ENCODE measurements at places on chromosomes 16 and 17.

GRCh38 chr16:19292186-19292585 is 6.7 kb downstream of the CLEC19A start:
- DNase-seq: no peak

- no peak for DNase-seq
These were observed 33.2 kb downstream of the VPS35L start for GRCh38 chr16:19588661-19589060.

DNA sequence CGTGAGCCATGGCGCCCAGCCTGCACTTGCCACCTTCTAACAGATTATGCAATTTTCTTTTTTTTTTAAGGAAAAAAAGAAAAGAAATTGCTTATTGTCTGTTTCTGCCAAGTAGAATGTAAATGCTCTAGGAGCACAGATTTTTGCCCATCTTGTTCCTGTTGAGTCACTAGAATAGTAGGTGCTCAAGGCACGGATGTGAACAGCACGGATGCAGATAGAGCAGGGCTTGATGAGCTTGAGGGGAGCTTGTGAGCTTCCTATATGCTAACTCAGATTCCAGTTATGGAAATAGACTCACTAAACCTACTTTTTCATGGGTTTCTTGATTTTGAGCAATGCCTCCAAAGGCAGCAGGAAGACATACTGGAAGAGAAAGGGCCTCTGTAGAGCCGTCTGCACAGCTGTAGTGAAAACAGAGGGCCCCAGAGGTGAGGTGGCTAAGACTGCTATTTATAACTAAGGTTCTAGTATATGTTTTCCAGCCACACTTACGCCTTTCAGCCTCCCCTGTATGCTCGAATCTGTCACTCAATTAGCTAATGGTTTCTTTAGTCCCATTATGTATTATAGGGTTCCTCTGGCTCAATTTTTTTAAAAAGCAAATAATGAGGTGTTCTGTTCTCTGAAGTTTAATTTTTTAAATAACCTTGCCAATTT is 72.8 kb downstream of the WWP2 start:
- no peak for DNase-seq

DNA sequence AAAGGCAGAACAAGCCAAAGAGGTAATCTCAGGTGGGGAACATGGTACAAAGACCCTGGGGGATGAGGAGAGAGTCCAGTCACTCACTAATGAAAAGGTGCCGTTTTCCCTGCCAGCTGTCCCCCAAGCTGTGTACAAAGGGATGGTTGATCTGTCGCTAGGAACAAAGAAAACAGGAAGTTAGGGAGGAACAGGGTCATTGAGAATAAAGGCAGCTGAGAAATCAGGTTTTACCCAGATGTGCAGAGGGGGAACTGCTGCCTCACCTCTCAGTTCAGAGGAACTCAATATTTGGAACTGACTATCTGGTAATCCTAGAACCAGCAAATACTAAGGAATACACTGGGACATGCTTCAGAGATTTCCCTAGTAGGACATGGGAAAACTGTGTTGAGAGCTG is 1.5 kb downstream of the RSKR start:
- DNase-seq: no peak

- no peak for DNase-seq
These were observed 223.9 kb downstream of the WWOX start for GRCh38 chr16:78323315-78323714.

DNA sequence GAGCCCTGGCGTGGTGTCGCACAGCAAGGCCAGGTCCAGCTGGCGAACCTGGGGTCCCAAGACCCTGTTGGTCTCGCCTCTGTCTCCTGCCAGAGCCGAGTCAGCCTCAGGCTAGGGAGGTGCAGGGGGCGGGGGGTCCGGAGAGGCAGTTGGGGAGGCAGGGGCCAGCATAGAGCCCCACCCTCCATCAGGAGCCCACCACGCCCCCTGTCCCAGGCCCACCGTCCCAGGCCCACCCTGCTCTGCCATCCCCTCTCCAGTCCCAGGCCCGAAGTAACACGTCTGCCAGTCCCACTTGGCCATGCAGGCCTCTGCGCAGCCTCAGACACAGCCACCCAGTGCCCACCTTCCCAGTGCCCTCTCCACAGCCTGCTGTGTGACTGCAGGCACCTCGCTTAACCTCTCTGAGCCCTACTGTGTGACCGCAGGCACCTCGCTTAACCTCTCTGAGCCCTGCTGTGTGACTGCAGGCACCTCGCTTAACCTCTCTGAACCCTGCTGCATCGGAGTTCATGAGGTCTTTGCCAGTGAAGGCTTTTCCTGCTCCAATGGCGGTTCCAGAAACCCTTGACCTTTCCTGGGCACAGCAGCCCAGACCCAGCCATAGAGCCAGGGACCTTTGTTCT is 29.3 kb downstream of the ZNF469 start:
- no peak for DNase-seq

- no peak for DNase-seq
These were observed at the start of gene CPNE7 for GRCh38 chr16:89575247-89576152. TSS of gene CPNE7 (plus strand) at chr16:89575758. CDS start at chr16:89575898, 140 bp downstream.

- no peak for DNase-seq
These were observed 7.4 kb downstream of the KIFC3 start for GRCh38 chr16:57794849-57795430.

DNA sequence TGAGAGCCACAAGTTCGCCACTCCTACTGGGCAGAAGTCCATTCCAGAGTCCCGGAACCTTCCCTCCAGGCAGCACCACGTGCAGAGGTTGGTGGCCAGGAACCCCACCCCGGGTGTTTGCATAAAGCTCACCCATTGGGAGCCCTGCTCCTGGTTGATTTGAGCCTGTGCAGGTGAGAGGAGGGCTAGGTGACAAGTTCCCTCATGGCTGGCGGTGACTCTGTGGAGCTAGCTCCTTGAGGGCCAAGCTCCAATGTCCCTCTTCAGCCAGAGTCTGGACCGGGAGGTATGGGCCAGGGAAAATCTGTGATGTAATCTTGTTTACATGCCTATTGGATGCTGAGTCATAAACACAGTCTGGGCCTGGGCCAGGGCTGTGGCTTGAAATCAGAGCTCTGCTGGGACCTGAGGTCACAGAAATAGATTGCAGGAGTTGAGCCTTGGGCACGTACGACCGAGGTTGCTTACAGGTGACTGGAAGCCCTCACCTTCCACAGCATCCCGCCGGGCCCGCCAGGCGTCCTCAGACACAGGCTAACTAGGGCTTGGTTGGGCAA is 118.9 kb downstream of the AATF start:
- no peak for DNase-seq

- DNase-seq: no peak
These were observed 4.7 kb downstream of the DNAH17 start for GRCh38 chr17:78572239-78573205.

DNA sequence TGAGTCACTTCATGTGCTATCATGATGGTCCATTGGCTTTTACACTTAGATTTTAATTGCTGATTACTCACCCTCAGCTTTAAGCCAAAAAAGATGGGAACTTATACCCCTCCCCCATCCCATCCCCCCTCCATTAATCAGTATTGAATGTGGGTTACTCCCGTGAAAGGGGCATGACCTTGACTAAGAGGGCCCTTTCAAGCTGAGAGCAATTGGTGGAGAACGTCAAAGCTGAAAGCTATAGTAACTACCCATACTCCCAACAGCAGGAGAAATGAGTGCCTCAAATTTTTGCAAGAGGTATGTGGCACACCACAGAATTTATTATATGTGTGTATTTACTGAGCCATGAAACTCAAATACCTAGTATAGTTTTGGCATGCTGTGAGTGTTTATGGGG is 99.7 kb upstream of the CDH8 start:
- DNase-seq: no peak

DNA sequence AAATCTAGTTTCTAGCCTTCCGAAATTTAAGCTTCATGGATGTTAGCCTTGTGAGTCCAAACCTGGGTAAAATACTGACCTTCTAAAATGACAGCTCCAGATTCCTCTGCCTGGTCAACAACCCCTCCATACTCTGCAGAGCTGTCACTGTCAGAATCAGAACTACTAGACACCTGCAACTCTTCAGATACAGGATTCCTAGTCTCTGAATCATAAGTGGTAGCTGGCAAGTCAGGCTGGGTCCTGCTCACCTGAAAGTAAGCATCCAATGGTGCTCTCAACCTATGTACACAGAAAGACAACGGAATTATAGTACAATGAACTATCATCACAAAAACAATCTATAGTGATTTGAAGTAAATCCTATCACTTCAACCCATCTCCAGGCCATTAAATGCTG is 14.8 kb downstream of the RFWD3 start:
- DNase-seq: no peak

DNA sequence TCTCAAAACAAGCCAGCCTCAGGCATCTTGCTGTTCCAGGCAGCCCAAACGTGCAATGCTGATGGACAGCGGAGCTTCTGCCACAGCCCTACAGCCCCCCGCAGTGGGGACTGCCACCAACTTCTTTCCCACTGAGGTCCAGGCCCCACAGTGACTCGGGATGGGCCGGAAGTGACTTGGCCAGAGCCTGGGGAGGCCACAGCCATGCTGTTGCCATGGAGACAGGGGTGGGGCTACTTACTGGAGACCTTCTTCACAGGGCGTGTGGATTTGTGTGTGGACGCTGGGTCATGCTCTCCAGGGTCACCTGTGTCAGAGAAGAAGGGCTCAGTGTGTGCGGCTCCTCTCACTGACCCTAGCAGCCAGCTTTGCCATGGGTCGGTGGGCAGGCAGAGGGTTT is 15.0 kb downstream of the TRIM25 start:
- DNase-seq: no peak

- DNase-seq: no peak
These were observed 30.5 kb downstream of the CYTH1 start for GRCh38 chr17:78751447-78752161.

GRCh38 chr17:2909175-2909845 is 113.1 kb downstream of the RAP1GAP2 start:
- no peak for DNase-seq

- no peak for DNase-seq
These were observed 14.3 kb upstream of the NAGLU start for GRCh38 chr17:42521666-42522262.

- DNase-seq: no peak
These were observed 2.0 kb upstream of the KRT24 start for GRCh38 chr17:40705584-40705983.

GRCh38 chr17:44108440-44109311 is 14.8 kb downstream of the HDAC5 start:
- no peak for DNase-seq

- no peak for DNase-seq
These were observed 30.8 kb upstream of the ABCA5 start for GRCh38 chr17:69357701-69358100.

- DNase-seq: no peak
These were observed 546 bp upstream of the PSMD7 start for GRCh38 chr16:74296104-74296431.

GRCh38 chr17:17790637-17791464 is 45.9 kb downstream of the SREBF1 start:
- DNase-seq: no peak

- no peak for DNase-seq
These were observed 328.1 kb downstream of the CA10 start for GRCh38 chr17:51830451-51830850.

DNA sequence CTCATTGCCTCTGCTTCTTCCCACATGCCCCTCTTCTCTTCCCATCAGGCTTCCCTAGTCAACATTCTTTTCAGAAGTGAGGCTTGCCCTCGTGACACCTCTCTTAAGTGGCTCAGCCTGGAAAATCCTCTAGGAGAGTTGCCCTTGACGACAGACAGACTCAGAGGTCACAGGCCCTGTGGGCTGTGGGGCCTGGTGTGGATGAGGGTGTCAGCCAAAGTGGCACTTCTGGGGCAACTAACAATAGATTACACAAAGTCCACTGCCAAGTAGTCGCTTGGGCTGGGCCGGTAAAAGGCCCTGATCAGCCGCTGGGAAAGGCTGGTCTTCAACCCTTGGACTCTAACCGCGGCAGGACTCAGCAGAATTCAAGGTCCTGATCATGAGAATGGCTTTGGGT is 33.7 kb upstream of the METTL16 start:
- no peak for DNase-seq
